Neural progenitor cell (in vitro differentiated cells): ENCODE measurements at places on chromosomes 16 and 17.

GRCh38 chr17:32345951-32346600, 3.9 kb upstream of the ZNF207 start:
- DNase-seq, result no peak

DNA sequence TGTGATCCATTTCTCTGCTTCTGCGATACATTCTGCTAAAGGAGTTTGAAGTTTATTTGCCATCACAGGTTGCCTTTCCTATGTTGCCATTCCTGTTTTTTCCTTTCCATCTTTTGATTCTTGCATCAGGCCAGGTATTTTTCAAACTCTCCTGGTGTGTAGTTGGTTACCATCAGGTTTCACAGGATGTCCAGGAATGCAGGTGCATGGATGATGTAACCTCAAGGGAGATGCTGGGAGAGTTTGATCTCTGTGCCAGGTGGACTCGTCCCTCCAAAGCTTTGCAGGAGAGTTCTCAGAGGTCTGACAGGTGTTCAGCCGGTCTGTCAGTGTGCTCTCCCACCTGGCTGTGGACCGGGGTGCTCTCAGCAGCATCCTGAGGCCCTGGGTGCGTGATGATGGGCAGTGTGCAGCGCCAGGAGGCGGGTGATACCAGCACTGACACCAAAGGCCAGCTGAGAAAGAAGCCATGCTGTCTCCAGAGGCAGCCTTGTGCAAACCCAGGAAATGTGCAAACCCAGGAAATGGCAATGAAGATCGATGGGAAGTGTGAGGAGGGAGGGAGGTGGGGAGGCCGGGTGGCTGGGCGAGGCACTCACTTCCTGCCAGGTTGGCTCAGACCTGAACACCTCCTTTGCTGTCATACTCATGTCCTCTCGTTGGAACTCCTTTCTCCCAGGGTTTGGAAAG, 1.7 kb downstream of the ATP2C2 start:
- no peak for DNase-seq

- DNase-seq, result no peak
These were observed 36.0 kb downstream of the IL21R start for GRCh38 chr16:27437946-27438345.

- DNase-seq, result no peak
These were observed 826 bp upstream of the MPO start for GRCh38 chr17:58281511-58282011.

DNA sequence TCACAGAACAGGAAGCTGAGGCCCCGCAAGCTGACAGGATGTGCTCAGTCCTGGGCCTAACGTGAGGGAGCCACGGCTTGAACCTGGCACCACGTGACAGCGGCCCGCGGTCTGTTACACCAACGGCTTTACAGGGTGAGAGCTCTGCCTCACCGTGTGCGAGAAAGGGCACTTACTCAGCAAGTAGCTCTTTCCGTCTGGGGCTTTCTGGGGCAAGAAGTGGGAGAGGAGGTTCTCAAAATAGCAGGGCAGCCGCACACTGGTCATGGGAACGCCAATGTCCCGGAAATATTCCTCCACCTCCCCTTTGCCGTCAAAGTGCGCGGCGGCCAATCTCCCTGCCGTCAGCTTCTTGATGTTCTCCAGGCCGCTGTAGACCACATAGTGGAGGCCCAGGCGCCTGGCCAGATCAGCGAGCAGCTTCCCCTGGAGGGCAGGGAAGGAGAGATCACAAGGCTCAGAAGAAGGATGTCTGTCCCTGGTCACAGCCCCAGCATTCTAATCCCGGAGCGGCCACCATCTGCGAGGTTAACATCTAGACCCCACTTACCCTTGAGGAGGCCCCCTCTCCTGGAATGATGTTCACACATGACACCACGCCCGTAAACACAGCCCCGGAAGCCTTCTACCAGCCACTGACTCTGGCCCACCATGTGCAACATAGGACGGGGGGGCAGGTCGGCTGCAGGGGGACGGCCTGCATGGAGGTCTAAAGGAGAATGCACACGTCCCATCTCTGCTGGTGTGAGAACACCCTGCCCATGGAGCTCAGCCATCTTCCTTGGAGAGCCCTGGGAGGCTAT, 8.2 kb downstream of the NMRAL1 start:
- DNase-seq, result no peak

DNA sequence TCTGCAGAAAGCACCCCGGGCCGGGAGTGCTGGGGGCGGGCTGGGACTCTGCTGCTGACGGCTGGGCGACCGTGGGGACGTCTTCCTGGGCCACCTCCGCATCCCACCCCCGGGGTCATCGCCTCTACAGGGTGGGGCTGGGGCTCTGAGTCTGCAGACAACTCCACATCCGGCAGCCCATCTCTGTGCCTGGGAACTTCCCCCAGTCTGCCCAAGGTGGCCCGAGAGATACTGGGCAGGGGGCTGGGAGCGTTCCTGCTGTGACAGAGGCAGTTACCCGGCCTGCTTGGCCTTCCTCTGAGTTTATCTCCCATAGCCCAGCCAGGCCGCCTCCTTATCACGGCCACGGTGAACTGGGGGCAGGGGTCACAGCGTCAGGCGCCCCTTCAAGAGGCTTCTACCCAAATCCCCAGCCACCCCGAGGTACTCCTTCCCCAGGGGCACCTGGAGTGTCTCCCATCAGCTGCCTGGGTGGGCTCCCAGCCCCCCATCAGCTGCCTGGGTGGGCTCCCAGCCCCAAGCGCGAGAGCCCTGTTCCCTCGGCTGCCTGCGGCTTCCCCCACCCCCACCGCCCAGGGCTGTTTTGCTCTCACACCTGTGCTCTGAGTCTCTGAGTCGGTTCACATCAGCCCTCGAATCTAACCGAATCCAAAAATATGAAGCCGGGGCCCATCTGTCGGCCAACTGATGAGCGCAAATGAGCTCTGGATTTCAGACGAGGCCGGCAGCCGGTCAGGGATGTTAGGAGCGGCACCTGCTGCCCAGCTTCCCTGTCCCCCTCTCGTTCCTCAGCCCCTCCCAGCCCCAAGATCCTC, 15.6 kb upstream of the CBFA2T3 start:
- DNase-seq, result no peak

- no peak for DNase-seq
These were observed 68.0 kb upstream of the GAS7 start for GRCh38 chr17:10266296-10266876.

- no peak for DNase-seq
These were observed 2.7 kb upstream of the PDE6G start for GRCh38 chr17:81659038-81659437.
